ENCODE measurements at places on chromosomes 2 and 18. TPM values are rescaled to one million over a fixed set of nuclear protein-coding genes. Genes with fewer than 3 reads are reported as not detected.

C2orf66 gene
- not detected for total RNA-seq

COLEC12 gene
- total RNA-seq = 21.3 TPM

NLRC4 gene
- 2.2 TPM for total RNA-seq

DNA sequence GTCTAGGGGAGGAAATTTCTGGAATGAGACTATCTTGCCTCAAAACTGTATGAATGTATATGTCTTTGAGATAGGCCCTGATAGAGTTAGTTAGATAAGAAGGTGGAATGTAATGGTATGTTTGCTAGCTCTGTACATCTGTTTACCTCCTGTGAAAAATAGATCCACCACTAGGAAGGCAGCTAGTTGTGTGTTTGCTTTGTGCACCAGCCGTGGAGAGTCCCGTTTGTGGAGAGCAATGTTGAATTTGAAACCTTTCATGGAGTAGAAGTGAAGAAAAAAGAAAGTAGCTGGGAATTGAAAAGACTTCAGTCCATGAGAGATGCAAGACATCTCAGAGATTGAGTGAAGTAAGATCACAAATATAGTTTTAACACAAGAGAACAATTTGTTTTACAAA is 25.4 kb downstream of the ASXL3 start:
- no peak for DNase-seq

- no peak for DNase-seq
Measured at GRCh38 chr2:120738786-120739437, 3.2 kb downstream of the GLI2 start.

DNA sequence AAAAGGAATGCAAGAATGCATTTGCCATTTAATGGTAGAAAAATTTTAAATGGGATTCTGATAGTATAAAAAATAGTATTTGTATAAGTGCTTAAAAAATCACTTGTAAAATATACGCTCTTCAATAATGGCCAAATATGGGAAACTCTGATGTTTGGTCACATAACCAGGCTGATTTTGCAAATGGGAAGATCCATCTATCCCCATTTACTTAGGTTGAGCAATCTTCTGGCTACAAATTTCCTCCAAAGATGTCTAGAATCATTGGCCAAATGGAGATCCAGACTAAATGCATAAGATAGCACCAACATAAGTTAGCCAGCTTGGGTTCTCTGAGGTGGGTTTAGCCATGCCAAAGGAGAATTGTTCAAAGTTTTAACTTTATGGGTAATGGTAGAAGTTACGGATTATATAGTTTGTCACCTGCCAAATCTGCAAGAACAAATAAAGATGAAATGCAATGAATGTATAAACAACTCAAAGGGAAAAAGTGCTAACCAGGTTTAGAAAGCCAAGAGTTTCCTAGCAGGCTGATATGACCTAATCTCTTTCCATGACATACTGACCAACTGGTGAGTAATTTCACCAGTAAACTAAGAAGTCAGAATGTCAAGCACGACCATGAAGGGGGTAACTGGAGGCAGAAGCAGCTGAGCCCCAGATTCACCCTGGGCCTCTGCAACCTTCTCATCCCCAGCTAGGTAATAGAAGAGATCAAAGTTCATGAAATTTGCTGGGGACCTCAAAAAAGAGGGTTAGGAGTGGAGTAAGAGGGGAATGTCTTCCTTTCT is 10.0 kb downstream of the RHOB start:
- no peak for DNase-seq

Data from thoracic aorta (tissue), 2 donors.